Hematopoietic multipotent progenitor cell treated with erythropoietin and hydrocortisone succinate and interleukin-3 and kit ligand, for 17 days (in vitro differentiated cells): ENCODE measurements at places on chromosomes 13 and 19.

- no peak for DNase-seq
These were observed 64.0 kb downstream of the ALOX5AP start for GRCh38 chr13:30799356-30799824.

- DNase-seq: no peak
These were observed 53.6 kb downstream of the NDFIP2 start for GRCh38 chr13:79534596-79534995.

GRCh38 chr19:47848823-47849473 is 10.1 kb upstream of the TPRX2 start:
- no peak for DNase-seq

DNA sequence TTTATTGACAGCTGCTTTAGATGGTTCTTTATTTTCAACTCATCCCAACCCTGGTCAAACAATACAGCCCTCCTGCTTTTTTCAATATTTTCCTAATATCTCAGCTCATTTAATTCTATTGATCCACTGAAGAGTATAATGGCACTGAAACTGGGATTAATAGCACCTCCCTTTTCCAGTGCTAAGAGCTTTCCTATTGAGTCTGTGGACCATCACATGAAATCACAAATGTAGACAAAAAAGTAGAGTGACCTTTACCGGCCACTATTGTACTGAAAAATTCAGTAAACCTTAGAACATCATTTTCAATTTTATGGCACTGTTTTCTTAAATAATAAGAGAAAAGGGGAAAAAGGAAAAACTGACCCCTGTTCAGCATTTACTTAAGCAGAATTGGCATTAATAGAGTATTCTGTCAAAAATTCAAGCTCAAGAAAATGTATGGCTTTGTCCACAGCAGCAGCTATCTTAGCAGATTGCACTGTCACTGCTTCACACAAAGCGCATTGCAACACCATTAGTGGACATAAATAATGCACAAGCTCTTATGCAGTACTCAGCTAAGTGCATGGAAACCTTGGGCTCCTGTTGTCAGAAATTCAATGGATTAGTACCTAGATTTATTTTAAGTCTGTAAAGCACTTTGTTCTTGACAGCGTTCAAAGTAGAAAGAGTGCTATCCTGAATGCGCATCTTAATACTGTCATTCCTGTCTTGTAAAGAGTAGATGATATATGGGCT is 851.0 kb upstream of the KLHL1 start:
- no peak for DNase-seq

- DNase-seq: no peak
These were observed 42.0 kb upstream of the TDRD3 start for GRCh38 chr13:60355056-60355455.

GRCh38 chr19:5953030-5953589 is 24.8 kb downstream of the RANBP3 start:
- no peak for DNase-seq

GRCh38 chr13:39577203-39577602 is 25.8 kb downstream of the LHFPL6 start:
- DNase-seq: no peak
